Smooth muscle cell of the pulmonary artery (primary cell): ENCODE measurements at places on chromosomes 6 and 20. TPM values are rescaled to one million over a fixed set of nuclear protein-coding genes. Genes with fewer than 3 reads are reported as not detected.

Gene SNAP91
- total RNA-seq: 0.20 TPM in 1 of 2 replicates, not detected in the other

Gene IL17A
- not detected in 2 replicates for total RNA-seq

Gene CST11
- total RNA-seq: not detected in 2 replicates

Gene POPDC3
- total RNA-seq: 4.4 and 14.8 TPM in 2 replicates

Gene SLC17A3
- not detected in 2 replicates for total RNA-seq

Gene LINC00237
- total RNA-seq: not detected in 2 replicates

Gene FUCA2
- 41.4 and 43.0 TPM in 2 replicates for total RNA-seq
